ENCODE measurements at places on chromosomes 5 and 9.

DNA sequence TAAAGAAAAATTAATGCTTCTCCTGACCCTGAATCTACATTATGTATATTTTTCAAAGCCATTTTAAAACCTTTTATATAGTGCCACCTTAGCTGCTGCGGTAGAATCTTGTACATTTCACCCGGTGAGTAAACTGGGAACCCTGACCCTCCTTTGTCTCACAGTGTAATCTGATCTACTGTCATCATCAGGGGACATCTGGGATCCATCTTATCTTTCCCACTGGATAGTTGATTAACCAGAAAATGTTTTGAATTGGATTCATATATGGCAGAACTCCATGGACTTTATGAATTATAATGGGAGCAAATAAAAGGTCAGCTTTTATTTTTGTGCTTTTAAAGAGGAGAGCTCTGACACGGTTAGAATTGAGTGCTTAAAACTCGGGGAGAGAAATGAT lies 95.0 kb downstream of the ADAMTSL1 start:
- no peak for DNase-seq

DNA sequence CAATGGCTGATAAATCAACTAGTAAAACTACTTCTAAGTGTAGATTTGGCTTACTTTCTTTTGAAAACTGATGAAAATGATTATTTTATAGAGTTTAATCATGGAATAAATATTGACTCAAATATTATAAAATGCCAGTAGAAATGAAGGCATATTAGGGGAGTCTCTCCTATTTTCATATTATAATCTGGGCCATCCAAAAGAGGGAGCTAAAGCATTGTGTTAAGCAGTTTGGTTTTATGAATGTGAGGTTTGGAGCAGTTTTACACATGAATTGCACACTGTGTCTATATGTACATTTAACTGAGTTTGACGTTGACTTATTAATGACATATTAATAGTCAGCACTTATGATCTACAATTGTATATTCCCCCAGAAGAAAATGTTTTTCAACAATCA lies 17.4 kb downstream of the CDH9 start:
- DNase-seq: peak; percentile 12

- DNase-seq: no peak
These were observed 275.1 kb downstream of the SLF1 start for GRCh38 chr5:94893412-94894135.

DNA sequence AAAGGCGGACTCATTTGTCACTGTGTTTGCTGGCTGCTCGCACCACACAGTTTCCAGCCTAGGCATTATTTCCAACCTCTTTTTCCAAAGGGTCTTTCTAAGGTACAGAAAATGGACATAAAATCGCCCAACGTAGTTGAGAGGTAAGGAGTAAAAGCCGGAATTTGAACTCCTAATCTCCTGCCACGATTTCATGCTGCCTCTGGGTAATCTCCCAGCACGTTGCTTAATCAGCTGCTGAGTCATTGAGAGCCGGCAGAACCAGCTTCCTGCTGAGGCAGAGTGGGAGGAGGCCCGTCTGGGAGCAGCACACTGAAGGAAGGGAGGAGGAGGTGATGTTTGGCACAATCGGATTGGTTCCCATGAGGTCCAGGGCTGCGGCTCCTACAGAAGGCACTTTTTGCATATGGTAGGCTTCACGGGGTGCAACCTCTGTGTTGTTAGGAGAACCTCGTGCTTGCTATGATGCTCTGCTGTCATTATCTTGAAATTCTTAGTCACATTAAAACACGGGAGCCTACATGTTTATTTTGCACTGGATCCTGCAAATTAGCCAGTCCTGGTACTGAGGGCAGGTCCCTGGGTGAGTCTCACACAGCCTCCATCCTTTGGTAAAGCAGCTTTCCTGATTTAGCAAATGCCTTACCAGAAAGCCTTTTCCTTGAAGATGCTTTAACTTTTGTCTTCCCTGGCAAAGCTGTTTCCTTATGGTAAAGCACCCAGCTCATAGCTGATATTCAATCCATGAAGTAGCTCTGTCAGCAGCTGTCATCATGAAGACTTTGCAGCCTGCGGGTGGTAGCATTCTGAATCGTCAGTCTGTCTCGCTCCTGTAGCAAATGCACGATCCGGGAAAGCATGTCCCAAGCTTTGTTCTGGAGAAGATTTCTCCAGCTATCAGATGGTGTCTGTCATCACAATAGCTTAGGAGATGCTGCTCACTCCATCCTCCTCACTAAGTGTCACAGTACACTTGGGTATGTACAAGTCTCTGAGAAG lies 191.6 kb upstream of the MSX2 start:
- DNase-seq: peak; percentile 74

Data from D341Med (cell line).